ENCODE measurements at places on chromosomes 2 and 18. TPM values are rescaled to one million over a fixed set of nuclear protein-coding genes. Genes with fewer than 3 reads are reported as not detected.

DNA sequence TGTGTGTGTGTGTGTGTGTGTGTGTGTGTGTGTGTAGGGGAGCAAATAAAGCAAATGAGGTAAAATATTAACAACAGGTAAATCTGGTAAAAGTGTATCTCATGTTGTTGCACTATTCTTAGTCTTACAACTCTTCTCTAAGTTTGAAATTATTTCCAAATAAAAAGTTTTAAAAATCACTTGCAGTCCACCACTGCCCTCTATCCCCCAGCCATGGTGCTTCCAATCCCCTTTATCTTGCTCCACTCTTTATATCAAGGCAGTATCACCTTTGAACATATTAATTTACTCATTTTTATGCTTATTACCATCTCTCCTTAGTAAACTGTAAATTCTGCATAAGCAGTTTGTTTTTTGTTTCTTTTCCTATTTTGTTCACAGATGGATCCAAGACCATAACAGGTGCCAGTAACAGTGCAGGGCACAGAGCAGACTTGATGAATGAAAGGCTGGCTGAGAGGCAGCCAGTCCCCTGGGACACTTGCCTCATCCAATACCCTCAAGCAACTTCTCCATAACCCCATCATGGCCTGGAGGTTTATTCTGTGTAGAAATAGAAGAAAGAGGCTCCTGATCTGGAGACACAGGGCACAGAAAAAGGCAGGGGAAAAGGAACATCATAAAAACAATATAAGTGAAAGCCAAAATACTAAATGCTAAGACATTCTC is 67.6 kb downstream of the LDAH start:
- no peak overlapping the region for H3K27ac ChIP-seq
- DNase-seq, result no peak
- H3K4me3 ChIP-seq, result no peak overlapping the region
- H3K4me1 ChIP-seq, result no peaks in the 10 kb centered on the region
- no peaks in the 10 kb centered on the region for H3K27me3 ChIP-seq
- peaks cover 29% of the 10 kb centered on the region for H3K36me3 ChIP-seq

- no peak for DNase-seq
- peaks cover 5% of the 10 kb centered on the region for H3K4me1 ChIP-seq
- H3K4me3 ChIP-seq, result no peak overlapping the region
- H3K27ac ChIP-seq, result no peak overlapping the region
These were observed 23.7 kb upstream of the DNAH6 start for GRCh38 chr2:84492571-84492970.

GRCh38 chr2:199875400-199875799 is 24.4 kb upstream of the FTCDNL1 start:
- H3K4me3 ChIP-seq, result no peak overlapping the region
- peaks cover 14% of the 10 kb centered on the region for H3K27me3 ChIP-seq
- no peaks in the 10 kb centered on the region for H3K4me1 ChIP-seq
- no peak overlapping the region for H3K27ac ChIP-seq
- H3K36me3 ChIP-seq, result peaks cover 3% of the 10 kb centered on the region
- no peak for DNase-seq

Gene EFR3B
- total RNA-seq, result 0.08 TPM

DNA sequence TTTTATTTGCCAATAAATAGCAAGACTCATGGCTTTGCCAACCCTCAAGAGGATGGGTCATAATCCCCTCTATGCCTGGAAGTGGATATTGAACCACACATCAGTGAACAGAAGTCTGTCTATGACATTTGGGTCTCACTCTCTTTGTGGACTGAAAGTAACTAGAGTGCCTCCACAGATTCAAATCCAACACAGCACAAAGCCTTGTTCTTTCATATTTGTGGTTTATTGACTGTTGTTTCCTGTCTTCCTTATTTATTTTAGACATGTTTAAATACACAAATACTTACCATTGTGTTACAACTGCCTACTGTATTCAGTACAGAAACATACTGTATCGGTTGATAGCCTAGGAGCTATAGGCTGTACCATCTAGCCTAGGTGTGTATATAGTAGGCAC is 121.9 kb downstream of the TSN start:
- H3K4me1 ChIP-seq, result no peaks in the 10 kb centered on the region
- DNase-seq, result no peak
- H3K27me3 ChIP-seq, result peaks cover 14% of the 10 kb centered on the region
- no peak overlapping the region for H3K27ac ChIP-seq

- DNase-seq, result no peak
- no peaks in the 10 kb centered on the region for H3K36me3 ChIP-seq
- H3K4me1 ChIP-seq, result no peaks in the 10 kb centered on the region
These were observed 69.2 kb upstream of the EPHA4 start for GRCh38 chr2:221641181-221641871.

All from activated naive CD8-positive, alpha-beta T cell treated with anti-CD3 and anti-CD28 coated beads, Interleukin-2, amount 10 ng/mL, durations not matched to agents 7 days and 5 days (primary cell).